ENCODE measurements at places on chromosomes 4 and X.

- DNase-seq = no peak
Measured at GRCh38 chrX:67718926-67719325, 175.1 kb downstream of the AR start.

DNA sequence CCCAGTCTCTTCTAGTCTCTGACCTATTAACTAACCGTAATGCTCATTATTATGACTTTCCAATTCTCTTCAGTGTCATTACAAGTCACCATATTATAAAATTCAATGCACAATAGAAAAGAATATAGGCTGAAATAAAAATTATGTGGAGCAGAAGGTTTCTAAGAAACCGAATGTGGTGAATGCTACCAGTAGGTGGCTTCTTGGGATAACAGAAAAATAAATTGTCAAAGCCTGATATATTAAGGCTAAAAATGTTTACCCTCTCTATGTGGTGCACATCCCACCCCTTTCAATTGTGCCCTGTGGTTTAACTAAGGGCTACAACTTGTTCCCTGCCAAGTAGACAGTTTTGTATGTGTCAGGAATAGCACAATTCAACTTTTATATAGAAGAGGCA is 624.6 kb upstream of the TECRL start:
- no peak for DNase-seq

- DNase-seq = no peak
Measured at GRCh38 chr4:169870507-169870906, 112.8 kb upstream of the HPF1 start.

DNA sequence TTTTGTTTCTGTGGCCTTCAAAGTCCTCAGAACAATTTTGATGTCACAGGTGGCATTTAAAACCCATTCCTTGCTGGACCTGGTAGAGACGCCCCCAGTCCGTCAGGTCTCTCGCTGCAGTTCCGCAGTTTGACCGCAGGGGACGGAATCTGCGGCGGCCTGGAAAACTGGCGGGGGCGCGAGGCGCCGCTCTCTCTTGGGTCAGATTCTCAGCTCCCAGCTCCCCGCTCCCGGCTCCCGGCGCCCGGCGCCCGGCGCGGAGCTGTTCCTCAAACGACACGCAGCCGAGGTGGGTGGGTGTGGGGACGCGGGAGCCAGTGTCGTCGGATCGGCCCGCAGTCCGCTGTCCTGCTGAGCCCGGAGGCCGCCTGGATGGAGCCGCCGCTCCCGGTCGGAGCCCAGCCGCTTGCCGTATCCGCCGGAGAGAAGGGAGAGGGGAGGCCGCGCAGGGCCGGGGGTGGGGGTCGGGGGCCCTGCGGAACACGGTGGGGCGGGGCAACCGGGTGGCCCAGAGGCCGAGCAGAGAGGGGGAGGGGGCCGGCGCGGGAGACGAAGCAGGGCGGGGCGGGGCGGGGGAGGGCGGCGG is at the start of gene OCRL:
OCRL (plus strand) TSS at position 192 of the 586 bp plus-strand sequence; CDS start at position 373, 181 bp downstream.
- DNase-seq = no peak
